ENCODE measurements at places on chromosomes 16 and 17.

DNA sequence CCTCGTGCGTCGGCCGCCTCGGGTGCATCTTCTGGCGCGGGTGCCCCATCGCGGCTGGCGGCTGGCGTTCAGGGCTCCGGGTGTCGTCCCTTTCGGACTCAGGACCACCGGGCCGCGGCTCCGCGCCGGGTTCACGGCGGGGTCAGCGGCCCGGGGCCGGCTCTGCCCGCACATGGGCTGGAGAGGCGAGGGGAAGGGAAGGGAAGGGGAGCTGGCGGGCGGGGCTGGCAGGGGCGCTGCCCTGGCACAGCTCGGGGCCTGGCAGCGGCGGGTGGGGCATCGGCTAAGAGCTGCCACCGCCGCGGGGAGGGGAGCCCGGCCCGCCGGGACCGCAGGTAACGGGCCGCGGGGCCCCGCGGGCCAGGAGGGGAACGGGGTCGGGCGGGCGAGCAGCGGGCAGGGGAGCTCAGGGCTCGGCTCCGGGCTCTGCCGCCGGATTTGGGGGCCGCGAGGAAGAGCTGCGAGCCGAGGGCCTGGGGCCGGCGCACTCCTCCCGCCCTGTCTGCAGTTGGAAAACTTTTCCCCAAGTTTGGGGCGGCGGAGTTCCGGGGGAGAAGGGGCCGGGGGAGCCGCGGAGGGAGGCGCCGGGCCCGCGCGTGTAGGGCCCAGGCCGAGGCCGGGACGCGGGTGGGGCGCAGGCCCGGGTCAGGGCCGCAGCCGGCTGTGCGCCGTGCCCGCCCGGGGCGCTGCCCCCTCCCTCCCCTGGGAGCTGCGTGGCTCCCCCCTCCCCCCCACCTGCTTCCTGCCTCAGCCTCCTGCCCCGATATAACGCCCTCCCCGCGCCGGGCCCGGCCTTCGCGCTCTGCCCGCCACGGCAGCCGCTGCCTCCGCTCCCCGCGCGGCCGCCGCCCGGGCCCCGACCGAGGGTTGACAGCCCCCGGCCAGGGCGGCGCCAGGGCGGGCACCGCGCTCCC, 646 bp downstream of the HIC1 start:
- peak; percentile 70 for DNase-seq

GRCh38 chr17:1752425-1753262, 9.2 kb upstream of the SERPINF1 start:
- DNase-seq: no peak

- DNase-seq: peak; percentile 42
Measured at GRCh38 chr16:46822270-46822669, 8.7 kb downstream of the C16orf87 start.

- peak; percentile 72 for DNase-seq
Measured at GRCh38 chr17:78133971-78134898, 3.7 kb downstream of the TMC8 start.

DNA sequence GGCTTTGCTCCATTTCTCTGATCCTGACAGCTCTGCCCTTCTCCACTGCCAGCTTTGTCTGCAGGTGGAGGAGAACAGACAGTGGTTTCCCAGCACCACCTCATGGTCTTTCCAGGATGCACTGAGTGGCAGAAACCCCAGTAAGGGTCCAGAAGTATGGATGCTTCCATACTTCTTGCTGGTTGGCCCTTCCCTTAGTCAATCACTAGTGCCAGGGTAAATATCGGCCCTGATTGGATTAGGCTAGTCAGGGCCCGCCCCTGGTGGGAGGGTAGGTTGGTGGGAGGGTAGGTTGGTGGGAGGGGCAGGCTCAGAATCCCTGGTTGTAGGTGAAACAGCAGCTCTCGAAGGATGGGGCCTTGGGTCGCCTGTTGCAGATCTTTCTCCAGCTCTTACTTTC, 10.2 kb downstream of the RNF213 start:
- DNase-seq: no peak

DNA sequence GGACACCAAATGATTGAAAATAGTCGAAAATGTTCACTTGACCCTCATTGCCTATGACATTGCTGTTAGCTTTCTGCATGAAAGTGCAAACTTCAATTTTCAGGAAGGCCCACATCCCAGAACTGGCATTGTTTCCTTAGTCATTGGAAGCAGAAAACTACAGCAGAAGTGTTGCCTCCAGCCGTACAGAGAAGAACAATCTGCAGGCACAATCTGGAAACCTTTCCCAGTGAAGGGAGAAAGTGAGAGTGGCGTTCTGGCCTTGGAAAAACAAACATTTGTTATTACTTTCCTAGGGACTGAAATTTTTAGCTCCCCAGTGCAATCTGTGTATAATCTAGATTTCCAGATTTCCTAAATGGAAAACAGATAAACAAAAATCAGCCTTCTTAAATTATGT, 529.5 kb upstream of the RBFOX1 start:
- DNase-seq: no peak

DNA sequence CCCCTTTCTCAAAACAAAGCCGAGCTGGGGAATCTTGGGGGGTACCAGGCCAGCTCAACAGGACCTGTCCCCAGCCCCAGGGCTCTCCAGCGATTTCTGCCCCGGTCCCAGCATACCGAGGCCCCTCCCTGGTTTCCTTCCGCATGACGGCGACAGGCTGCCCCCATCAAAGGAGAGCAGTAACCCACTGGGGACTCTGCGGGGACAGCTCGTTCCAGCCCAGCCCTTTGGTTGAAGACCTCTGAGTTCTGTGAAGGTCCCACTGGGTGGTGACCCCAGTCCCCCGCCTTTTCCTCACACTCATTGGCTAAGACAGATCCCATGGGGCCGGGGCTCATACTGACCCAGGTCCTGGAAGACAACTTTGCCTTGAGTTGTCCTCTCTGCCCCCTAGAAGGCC, 4.1 kb downstream of the SMTNL2 start:
- no peak for DNase-seq

- no peak for DNase-seq
Measured at GRCh38 chr17:30344283-30345088, 10.6 kb upstream of the TMIGD1 start.

All from GM10248 (cell line).